ENCODE measurements at places on chromosomes 2 and 18.
A peak's percentile ranks its signal among the peaks of the same experiment; 100 is the strongest.

GRCh38 chr2:1581965-1582625, 162.2 kb downstream of the PXDN start:
- DNase-seq: no peak

- no peak for DNase-seq
Observed at GRCh38 chr18:7417727-7418126, 149.4 kb upstream of the PTPRM start.

DNA sequence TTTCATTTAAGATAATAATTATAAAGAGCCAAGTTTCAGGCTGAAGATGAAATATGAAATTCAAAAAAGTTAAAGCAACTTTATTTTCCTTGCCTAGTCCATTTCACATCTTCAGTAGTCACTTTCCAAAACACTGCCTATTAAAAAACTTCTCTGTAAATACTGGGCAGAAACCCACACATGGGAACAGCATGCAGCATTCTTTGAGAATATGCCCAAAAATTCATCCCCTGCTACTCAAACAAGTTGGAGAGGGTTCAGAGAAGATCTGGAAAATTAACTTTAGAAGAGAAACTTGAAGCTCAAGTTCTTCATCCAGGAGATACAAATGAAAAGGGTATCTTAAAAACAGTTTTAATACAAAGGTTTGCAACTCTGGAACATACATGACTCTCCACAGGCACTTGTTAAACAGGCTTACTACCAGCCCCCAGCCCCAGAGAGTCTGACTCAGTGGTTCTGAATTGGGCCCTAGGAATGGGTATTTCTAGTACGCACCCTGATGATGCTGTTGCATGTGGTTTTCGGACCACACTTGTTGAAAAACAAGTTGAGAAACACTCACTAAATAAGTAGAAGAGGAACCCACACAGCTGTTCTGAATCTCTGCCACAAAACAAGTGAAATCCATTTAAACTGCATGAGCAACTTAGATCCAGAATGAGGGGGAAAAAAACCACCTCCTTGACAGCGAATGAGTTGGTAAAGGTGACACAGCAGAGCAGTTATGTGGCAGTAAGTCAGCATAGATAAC, 329.1 kb downstream of the SATB2 start:
- no peak for DNase-seq

DNA sequence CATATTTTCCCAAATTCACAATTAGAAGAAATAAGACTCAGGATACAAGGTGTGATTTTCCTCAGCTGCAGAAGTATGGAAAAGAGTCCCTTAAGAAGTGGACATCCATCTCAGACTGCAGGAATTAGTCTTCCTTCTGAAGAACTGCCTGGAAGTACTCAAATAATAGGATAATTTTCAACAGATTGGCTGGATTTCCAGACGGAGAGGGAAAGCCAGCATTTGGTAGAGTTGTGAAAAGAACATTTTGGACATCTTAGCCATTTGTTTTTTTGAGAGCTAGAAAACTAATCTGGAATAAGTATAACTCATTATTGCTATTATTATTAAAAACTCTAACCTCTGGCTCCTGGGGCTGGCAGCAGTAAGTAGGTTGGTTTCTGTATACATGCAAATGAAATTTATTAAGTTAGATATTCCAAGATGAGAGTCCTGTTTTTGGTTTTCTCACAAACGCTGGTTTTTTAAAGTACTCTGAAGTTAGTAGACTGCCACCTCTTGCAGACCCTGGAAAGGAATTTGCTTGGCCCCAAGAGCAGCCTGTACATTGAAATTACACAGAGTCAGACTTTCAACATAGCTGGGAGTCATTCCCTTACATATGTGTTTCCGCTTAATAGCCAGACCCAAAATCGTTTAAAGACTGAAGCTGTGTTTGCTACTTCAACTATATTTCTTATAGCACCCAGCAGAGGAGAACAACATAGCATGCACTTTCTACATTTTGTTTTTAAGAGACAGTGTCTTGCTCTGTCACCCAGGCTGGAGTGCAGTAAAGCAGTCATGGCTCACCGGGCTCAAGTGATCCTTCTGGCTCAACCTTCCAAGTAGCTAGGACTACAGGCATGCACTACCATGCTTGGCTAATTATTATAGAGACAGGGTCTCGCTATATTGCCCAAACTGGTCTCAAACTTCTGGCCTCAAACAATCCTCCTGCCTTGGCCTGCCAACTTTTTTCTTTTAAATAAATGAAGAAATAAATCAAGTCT, 142.4 kb downstream of the THADA start:
- DNase-seq: no peak

DNA sequence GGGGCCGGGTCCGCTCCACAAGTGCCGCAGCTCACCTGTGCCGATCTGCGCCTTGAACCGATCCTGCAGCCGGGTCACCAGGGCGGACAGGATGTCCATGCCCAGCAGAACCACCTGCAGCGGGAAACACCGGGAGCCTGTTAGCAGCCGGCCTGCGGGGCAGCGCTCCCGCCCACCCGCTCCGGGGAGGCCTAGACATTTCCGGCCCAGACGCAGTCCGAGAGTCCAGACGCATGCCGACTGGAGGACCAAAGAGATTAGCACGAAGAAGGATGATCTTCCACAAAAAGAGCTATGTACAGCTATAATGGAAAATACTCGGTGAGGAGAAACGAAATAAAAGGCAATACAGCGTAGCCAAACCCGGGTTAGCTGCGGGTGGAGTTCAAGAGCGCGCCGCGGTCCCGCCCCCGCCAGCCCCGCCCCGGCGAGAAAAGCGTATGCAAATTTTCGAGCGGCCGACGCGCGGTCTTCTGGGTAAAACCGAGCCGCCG, 421 bp upstream of the RNU4ATAC start:
- DNase-seq: peak; percentile 89

GRCh38 chr2:203394519-203395227, 66.5 kb downstream of the ABI2 start:
- no peak for DNase-seq

GRCh38 chr18:8799001-8799400, 93.6 kb downstream of the MTCL1 start:
- no peak for DNase-seq

DNA sequence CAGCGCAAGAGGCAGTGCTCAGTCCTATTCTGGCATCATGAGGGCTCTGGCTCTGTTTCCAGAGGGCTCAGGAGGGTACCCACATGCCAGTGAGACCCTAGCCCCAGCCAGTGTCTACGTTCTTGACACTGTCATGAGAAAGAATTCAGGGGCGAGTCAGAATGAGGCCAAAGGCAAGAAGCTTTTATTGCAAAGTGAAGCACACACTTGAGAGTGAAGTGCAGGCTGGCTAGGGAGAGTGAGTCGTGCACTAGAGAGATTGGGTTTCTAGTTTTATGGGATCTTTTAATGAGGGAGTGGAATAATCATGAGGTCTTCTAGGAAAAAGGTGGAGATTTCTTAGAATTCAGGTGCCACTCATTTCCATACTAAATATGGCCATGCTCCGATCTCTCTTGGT, 164.1 kb downstream of the DCDC2C start:
- no peak for DNase-seq

GRCh38 chr2:158395166-158395565, 61.4 kb downstream of the CCDC148 start:
- DNase-seq: no peak

GRCh38 chr2:96527286-96528005, 9.1 kb upstream of the ARID5A start:
- peak; percentile 44 for DNase-seq

All from germinal center (tissue), 1 donor.